ENCODE measurements at places on chromosomes 2 and 18. TPM values are rescaled to one million over a fixed set of nuclear protein-coding genes. Genes with fewer than 3 reads are reported as not detected.

MC4R gene
- not detected for total RNA-seq

EHBP1 gene
- total RNA-seq = 140 TPM

CHST9 gene
- not detected for total RNA-seq

GNAL gene
- under 0.01 TPM for total RNA-seq

MYO3B gene
- not detected for total RNA-seq

LRRC30 gene
- not detected for total RNA-seq

CRYGC gene
- total RNA-seq = not detected

MEP1B gene
- 0.64 TPM for total RNA-seq

LTBP1 gene
- total RNA-seq = 33.7 TPM

RFX8 gene
- 1.7 TPM for total RNA-seq

Measured in fibroblast of villous mesenchyme (primary cell).